ENCODE measurements at places on chromosomes 11 and 22. TPM values are rescaled to one million over a fixed set of nuclear protein-coding genes. Genes with fewer than 3 reads are reported as not detected.

DNA sequence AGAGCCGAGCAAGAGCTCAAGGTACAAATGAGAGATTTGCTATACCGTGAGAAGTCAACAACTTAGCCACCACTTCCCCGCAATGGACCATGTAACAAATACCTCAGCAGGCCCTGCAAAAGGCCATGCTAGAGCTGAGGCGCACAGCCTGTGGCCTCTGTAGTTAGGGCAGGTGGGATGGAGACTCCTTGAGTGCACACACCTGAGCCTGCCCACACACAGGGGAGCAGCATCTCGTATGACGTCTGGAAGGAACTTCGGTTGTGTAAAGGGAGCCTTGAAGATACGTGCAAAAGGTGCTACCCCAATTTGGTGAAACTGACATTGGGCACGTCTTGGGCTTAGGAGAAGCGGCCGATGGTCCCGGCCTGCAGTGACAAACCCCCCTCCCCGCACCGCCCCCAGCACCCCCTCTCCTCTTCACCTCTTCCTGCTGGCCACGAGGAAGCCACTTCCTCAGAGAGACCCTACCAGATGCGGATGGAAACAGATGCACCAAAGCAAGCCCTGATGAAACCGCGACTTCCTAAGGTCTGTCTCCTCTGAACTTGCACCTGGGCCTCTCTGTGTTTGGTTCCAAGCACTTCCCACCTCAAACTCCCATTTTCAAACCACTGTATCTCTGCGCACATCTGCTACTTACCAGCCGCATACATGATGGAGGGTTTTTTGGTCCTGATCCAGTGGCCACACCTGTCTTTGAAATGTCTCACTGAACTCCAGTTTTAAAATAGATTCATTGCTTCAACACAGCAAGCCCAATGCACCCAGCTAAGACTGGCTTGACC, 10.6 kb downstream of the CDPF1 start:
- DNase-seq, result no peak

- DNase-seq, result no peak
These were observed 1.7 kb upstream of the SORL1 start for GRCh38 chr11:121450401-121450800.

Gene CHORDC1
- 68.5 TPM for total RNA-seq

Gene NCR3LG1
- total RNA-seq, result 2.7 TPM

Gene VSIG2
- not detected for total RNA-seq

GRCh38 chr11:3627291-3627690, 14.5 kb downstream of the ART5 start:
- no peak for DNase-seq

Measured in activated naive CD4-positive, alpha-beta T cell treated with anti-CD3 and anti-CD28 coated beads, Interleukin-2, amount 50 U/mL, for 72 hours (primary cell).